ENCODE measurements at places on chromosomes 7 and 10.

DNA sequence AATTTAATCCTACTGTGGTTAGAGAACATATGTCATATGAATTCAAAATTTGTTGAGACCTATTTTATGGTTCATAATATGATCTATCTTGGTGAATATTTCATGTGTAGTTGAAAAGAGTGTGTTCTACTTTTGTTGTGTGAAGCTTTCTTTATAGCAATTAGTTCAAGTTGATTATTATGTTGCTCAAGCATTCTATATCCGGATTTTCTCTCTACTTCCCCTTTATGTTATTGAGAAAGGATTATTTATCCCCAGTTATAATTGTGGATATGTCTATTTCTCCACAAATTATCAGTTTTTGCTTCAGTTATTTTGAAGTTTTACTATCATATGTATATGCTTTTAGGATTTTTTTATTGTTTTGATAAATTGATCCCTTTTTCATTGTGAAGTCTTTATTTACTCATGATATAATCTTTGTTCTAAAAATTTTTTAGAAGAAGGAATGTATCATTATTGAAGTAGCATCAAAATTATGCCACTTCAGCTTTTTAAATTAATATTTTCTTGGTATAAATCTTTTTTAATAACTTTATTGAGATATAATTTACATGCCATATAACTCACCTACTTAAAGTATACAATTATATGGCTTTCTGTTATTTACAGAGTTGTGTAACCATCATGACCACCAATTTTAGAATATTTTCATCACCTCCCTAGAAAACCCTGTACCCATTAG lies 12.0 kb upstream of the MEST start:
- DNase-seq: no peak

GRCh38 chr10:60872451-60872850 lies 71.5 kb downstream of the RHOBTB1 start:
- no peak for DNase-seq

GRCh38 chr10:93458821-93459257 lies 23.3 kb downstream of the MYOF start:
- no peak for DNase-seq

DNA sequence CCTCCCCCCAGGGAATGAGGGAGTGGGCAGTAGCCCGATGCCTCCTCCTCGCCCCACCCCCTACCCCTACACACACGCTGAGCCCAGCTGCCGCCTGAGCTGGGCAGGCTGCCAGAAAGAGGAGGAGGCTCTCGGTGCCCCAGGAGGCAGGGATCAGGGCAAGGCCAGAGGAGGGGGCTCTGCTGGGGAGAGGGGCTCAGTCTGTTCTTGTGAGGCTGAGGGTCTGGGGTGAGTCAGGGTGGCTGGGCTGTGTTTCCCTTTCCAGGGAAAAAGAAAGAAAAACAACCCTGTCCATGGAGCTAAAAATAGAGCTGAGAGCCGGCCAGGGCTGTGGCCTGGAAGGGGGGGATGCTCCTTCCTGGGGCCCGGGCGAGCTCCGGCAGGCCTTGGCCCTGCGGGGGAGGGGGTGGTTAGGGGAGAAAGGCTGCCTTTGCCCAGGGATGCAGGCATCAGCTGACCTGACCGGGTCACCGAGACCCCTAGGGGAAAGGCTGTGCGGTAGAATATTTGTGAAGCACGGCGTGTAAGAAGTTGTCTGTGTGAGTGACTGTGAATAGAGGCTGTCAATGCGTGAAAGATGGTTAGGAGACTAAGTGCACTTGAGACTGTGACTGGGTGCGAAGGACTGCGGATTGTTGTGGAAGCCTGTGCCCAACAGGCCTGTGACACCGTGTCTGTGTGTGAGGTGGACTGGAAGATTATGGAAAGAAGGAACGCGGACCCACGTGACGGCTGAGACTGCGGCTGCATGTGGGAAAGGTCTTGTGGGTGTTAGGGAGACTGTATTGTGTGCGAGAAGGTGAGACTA lies 1.2 kb upstream of the LZTS2 start:
- peak; percentile 77 for DNase-seq

- no peak for DNase-seq
Observed at GRCh38 chr7:16991551-16991950, 109.8 kb upstream of the AGR3 start.

DNA sequence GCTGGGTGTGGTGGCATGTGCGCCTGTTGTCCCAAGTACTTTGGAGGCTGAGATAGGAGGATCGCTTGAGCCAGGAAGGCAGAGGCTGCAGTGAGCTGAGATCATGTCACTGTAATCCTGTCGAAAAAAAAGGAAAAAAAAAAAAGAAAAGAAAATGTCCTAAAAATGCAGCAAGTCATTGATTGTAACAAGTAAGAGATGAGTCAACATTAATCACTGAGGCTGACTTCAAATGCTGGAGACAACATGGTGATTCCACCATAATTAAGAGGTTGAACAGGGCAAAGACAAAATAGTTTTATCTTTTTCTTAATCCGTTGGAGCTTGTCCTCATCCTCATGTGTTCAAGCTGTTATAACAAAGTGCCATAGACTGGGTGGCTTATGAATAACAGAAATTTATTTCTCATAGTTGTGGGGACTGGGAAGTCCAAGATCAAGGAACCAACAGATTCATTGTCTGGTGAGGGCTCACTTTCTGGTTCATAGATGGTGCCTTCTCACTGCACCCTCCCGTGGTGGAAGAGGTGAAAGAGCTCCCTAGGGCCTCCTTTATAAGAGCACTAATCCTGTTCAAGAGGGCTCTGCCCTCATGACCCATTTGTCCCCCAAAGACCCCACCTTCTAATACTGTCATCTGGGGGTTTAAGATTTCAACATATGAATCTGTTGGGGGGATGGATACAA lies 60.3 kb downstream of the TBXAS1 start:
- DNase-seq: no peak

DNA sequence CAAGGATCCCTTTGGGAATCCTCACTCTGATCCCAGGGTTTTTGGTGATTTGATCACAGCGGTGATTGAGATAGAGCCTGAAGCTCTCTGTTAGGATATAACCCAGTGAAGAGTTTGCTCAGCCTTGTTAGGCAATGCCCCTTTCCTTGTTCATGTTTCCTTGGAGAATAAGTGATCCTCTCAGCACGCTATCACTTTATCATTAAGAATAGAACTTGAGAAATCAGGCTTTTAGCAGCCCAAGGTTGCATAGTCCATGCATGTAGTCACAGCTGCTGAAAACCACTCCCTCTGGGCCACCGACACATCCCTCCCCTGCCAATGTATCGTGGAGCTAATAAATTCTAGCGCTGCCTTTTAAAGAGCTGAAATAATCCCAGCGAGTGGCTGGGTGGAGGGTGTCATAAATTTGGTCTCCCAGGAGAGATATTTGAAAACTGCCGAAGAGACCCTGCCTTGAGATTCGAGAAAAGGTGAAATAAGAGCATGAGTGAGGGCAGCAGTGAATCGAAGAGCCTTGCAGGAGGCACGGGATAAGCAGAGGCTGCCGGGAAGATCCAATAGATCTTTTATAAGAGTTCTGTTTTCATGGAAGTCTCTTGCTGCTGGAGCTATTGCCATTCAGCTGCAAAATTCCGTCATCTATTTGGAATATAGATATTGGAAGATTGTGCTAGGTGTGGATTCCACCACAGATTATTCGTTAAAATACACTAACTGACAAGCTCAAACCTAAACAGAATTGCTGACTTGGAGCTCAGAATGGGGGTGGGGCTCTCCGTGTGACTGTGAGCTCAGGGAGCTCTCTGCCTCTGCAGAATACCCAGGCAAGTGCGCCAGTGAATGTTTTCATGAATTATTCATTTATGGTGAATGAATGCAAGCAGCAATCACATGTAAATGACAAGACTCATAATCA lies 249.8 kb downstream of the TRIL start:
- no peak for DNase-seq

DNA sequence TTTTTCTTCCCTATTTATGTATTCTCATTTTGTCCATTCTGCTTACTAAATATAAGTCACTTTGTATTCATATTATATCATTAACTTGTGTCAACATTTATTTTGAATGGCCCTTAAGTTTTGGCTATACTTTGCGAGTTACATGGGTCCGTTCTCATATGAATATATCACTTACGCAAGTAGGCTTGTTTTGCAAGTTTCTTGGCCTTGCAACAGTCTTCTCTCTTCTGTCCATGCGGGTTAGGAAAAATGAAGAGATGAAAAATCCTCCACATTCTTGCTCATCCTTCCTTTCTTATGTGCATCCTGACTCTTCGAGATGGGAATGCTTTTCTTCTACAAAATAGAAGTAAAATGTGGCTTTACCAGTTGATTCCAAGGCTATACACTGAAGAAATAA lies 82.8 kb downstream of the GPR158 start:
- no peak for DNase-seq
